ENCODE measurements at places on chromosomes 12 and 14.

- no peak for DNase-seq
Measured at GRCh38 chr12:96495841-96496545, 6.6 kb downstream of the CFAP54 start.

DNA sequence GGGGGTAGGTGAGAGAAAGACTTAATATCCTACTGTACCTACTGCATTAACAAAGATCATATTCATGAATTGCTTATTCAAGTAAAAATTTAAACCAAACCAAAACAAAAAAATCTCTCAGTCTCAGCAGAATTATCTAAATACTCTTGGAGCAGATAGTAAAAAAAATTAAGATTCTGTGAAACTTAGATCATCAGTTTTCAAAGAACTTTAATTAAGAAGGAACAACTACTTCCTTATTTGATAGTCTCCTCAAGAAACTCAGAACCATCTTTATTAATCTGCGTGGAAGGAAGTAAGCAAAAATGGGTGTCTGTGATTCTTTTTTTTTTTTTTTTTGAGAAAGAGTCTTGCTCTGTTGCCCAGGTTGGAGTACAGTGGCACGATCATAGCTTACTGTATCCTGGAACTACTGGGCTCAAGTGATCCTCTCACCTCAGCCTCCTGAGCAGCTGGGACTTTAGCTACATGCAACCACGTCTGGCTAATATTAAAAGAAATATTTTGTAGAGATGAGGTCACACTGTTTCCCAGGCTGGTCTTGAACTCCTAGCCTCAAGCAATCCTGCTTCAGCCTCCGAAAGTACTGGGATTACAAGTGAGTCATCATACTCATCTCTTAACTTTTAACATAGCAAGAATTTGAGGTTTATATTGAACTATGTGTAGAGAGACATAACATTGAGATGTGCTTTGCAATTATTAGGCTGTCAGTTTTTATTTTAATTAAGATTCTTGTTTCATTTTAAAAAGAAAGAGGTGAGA, 37.4 kb downstream of the GAS2L3 start:
- no peak for DNase-seq

- DNase-seq: no peak
Measured at GRCh38 chr12:32273712-32274111, 125.6 kb upstream of the FGD4 start.

DNA sequence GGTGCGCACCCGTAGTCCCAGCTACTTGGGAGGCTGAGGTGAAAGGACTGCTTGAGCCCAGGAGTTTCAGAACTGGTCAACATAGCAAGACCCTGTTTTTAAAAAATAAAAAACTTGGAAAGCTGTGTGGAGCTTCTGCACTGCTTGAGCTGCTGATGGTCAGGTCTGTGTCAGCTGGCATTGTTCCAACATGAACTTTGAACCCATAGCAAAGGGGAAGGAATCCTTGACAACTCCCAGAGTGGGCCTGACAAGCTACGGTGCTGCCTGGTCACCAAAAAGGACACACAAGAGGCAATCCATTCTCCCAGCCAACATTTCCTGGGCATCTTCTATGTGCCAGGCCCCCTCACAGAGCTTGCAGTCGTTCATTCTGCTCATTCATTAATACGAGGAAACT, 16.4 kb upstream of the LTBP2 start:
- DNase-seq: no peak

GRCh38 chr12:58966939-58967338, 46.6 kb upstream of the LRIG3 start:
- DNase-seq: no peak

DNA sequence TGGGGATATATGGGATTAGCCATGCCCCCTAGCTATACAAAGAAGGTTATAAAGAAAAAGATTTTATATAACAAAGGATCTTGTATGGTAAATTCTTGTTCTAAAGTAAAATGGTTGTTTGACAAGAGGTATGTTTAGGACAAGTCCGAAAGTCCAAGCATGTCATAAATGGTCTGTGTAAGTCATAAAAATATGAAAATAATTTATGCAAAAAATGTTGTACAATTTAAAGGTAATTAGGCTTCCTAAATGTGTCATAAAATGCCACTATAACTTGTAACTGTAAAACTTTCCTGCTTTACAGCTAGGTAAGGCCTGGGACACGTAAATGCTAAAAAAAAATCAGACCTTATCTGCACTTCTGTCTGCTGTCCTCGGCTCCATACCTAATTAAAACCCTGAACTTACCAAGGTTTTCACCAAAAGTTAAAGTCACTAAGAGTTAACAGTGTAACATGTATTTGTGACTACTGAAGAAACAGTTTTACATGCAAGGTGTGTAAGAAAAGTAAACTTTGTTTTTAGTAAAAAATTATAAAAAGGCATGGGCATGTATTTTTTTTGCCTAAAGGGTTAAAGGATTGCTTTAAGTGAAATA, 110.0 kb upstream of the RESF1 start:
- no peak for DNase-seq

- DNase-seq: no peak
Measured at GRCh38 chr14:53213761-53214160, 60.6 kb upstream of the DDHD1 start.

GRCh38 chr14:106021832-106022231, 495.4 kb downstream of the TMEM121 start:
- DNase-seq: no peak

- peak; percentile 97 for DNase-seq
Measured at GRCh38 chr14:75002392-75003249, at the start of gene EIF2B2. TSS of gene EIF2B2 (plus strand) at chr14:75002921. CDS start at chr14:75002991, 70 bp downstream.

- DNase-seq: no peak
Measured at GRCh38 chr14:96149131-96149530, 55.5 kb upstream of the BDKRB2 start.

- DNase-seq: no peak
Measured at GRCh38 chr12:44193281-44193680, 357.4 kb downstream of the TMEM117 start.

GRCh38 chr12:33093534-33093933, 197.0 kb upstream of the PKP2 start:
- no peak for DNase-seq

GRCh38 chr12:118850244-118850825, 131.0 kb upstream of the SRRM4 start:
- DNase-seq: no peak

GRCh38 chr14:75120541-75121291, 6.1 kb downstream of the NEK9 start:
- DNase-seq: no peak

GRCh38 chr14:93200553-93200952, 6.3 kb downstream of the GON7 start:
- no peak for DNase-seq

DNA sequence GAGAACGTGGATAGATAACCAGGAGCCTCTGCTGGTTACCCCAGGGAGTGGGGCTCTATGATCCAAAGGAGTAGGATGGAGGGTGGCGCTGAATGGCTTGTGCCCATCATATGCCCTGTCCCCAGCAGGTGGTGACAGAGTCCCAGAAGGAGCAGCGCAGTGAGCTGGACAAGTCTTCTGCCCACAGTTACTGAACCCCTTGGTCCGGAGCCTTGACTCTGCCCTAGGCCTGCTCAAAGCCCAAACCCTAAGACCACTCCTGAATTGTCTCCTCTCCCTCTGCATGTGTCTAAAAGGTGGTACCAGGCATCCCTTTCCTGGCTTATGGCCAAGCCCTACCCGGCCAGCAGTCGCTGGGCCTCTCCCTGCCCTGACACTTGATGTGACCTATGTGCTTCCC, 3.2 kb downstream of the PRPH start:
- no peak for DNase-seq

DNA sequence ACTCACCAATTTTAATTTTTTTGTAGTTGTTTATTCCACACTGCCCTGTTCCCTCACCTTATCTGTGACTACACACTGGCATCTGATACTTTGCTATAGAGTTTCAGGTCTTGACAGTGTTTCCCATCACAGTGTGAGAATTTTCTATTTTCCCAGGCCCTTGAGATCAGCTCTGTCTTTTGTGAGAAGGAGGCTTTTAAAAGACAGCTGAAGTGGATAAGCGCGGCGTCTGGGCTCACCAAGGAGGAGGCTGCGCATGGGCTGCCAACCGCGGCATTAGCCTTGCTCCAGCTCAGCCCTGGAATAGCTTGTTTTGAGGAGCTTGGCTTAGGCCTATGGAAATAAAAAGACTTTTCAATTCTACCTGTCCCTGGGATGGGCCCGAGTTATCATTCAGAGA, 181.3 kb downstream of the RMST start:
- DNase-seq: peak; percentile 41

DNA sequence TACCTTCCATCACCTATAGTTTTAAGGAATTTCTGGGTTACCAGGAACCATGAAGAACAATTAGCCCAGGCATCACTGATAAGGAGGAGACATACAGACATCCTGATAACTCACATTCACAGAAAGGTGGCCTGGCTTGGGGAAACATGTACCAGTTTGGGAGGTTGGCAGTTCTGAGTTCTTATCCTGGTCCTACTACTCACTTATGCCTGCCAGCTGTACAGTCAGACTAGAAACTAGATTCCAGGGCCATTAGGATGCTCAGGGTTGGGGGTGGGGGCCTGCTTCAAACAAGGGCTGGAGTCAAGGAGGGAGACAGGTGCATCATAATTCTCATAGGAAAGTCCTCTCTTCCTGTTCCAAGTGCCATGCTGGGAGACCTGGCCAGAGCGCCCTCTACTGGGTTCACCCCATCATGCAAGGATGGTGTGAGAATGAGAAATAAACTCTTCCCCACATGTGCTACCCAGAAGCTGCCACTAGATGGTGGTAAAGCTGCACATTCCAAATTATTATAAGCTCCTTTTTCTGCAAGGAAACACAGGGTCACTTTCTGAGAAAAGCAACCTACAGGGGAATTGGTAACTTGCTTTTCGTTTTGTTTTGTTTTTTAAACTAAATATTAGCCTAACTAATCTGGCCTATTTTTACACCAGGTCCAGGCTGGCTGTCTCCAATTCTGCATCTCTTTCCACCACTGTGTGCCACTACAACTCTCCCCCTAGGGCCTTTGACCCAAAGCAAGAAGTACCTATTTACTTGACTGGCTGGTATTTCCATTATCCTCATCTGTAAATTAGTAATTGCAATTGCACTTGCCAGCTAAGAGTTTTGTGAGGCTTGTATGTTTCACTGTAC, 14.5 kb downstream of the OAS2 start:
- DNase-seq: no peak

DNA sequence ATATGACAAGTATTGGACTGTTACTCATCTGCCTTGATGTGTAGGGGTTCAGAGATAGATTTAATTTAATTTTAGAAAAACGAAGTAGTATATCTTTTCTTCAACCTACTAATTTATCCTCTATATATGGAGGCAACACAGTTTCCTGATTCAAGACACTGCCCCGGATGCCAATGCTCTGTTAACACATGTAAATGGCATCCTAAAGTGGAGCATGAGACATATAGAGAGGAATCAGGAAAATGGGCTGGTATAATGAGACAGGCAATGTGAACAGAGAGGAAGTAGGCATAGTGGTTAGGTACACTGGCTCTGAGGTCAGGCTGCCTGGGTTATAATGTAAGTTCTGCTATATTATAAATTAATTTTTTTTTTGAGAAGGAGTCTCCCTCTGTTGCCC, 85.6 kb downstream of the OTOGL start:
- DNase-seq: no peak

GRCh38 chr14:94773061-94773648, 3.2 kb upstream of the GSC start:
- no peak for DNase-seq

DNA sequence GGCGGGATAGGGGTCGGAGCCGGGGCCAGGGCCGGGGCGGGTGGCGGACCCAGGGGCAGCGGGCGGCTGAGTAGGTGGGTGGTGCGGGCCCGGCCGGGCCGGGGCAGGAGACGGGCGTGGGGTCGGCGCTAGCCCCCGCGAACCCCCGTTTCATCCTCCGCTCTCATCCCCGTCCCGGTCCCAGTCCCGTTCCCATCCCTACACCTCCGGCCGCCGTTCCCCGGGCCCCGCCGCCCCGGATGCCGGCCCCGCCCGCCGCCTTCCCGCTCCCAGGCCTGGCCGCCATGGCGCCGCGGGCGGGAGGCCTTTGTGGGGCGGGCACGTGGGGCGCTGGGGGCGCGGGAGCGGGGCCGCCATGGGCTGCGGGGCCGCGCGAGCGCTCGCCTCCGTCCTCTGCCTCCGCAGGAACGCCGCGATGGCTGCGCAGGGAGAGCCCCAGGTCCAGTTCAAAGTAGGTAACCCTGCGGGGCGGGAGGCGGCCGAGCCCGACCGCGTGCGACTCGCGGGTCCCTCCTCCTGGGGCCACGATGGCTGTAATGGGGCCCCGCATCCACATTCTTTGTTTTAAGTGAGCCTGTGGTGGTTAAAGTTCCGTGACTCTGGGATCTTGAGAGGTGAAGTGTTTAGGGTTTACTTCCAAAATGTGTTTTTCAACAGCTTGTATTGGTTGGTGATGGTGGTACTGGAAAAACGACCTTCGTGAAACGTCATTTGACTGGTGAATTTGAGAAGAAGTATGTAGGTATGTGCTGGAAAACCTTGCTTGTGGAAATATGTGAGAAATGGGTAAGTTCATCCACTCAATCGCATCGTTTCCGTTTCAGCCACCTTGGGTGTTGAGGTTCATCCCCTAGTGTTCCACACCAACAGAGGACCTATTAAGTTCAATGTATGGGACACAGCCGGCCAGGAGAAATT, 572 bp downstream of the RAN start:
- no peak for DNase-seq

DNA sequence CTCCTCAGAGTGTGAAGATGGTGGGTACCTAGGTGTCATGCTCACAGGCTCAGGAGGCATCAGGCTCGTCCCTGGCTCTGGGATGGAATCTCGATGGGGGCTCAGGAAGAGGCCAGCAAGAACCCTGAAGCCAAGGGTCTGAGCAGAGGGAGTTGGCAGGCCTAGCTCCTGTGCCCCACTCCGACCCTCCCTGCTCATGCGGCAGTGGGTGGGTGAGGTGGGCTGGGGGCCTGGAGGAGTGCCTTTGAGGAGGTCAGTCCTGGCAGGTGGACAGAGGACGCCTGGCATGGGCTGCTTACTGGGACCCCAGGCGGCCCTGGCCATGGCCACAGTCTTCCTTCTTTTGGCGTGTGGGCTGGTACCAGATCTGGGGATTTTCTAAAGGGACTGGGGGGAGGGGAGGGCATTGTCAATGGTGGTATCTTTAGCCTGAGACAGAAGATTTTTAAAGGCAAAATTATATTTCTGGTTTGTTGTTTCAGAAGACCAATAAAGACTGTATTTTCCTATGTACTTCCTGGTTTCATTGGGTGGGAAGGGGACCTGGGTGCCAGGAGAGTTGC, 16.0 kb downstream of the LRTM2 start:
- no peak for DNase-seq

DNA sequence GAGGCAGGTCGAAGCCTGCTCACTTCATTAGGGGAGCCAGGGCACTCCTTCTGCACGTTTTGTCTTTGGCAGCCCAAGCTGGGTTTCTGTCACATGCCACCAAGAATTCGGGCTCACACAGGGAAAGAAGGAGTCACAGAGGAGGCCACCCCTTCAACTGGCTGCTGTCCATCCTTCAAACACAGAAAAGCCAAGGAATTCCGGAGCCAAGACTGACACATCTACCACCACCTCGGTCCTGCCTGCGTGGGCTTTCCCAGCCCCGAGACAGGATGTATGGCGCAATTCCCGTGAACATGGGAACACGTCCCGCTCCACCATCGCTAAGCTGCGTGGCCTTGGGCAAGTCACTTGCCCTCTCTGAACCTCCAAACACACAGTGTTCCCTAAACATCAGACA, 70.4 kb downstream of the NCOR2 start:
- no peak for DNase-seq

GRCh38 chr12:24488091-24488596, 460.8 kb downstream of the BCAT1 start:
- no peak for DNase-seq

GRCh38 chr14:39303115-39303514, 69.4 kb downstream of the MIA2 start:
- DNase-seq: no peak
